Activated naive CD4-positive, alpha-beta T cell treated with Interleukin-2 at 50 U/mL for 16 hours (primary cell): ENCODE measurements at places on chromosomes 2 and 18.

- DNase-seq = no peak
Measured at GRCh38 chr18:79507076-79507545, 111.4 kb downstream of the NFATC1 start.

DNA sequence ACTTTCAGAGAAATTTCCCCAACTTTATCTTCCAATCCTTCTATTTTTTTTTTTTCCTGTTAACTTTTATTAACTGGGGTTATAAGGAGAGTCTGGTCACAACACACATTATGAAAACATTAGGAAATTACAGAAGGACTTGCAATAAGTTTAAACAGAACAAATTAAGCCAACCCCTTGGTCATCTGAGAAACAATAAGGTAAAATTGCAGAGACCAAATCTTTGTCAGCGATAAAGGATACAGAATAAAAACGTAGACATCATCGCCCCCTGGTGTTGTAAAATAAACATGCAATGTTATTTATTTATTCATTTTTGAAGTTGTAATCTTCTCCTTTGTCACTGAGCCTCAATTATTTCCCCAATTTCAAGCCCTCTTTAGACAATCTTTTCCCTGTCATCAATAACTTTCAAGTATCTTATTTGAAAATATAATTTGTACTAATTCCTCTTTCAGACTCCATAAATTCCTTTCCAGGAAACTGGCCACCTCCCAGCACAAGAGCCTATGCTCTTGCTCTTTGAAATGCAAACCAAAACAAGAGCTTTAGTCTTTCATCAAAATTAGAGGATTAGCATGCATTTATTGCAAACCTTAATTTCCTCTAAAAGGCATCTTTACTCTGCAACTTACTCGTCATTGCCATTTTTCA, 19.5 kb downstream of the G6PC2 start:
- DNase-seq = no peak

DNA sequence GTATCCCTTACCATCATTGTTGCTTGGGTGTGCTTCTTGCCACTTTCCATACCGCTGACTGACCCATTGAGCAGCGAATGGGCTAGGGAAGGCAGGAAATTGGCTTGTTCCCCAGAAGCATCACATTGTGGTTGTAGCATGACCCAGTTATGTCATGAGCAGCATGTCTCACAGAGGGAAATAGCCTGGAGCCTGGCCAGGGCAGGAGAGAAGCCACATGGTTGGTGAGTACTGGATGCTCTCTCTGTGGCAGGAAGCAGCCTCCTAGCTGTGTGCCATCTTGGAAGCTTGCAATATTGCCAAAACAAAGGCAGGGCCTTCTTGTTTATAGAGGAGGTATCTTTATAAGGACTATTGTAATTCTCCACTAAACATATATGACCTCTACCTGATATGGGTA, 482.6 kb downstream of the PIK3C3 start:
- no peak for DNase-seq

GRCh38 chr2:105790461-105791149, 45.9 kb downstream of the NCK2 start:
- DNase-seq = peak; percentile 21

DNA sequence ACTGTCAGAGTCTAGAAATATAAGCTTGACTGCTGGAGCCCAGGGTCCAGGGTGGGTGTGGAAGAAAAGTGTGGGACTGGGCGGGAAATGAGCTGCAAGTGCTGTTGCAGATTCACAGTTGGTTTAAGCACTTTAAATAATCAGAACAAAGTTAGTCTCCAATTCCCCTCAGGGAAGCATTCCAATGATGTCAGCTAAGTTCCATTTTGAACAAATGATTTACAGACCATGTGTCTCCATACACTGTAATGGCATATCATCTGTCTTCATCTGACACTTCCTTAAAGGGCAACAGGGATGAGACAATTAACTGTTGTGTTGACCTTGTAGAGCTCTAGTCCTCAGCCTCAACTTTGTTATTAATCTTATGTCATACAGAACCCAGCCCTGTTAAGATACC, 31.5 kb upstream of the REG3A start:
- no peak for DNase-seq

GRCh38 chr2:216298719-216299495, 73.4 kb downstream of the MARCHF4 start:
- no peak for DNase-seq

GRCh38 chr2:234404957-234405356, 91.9 kb downstream of the ARL4C start:
- DNase-seq = no peak

DNA sequence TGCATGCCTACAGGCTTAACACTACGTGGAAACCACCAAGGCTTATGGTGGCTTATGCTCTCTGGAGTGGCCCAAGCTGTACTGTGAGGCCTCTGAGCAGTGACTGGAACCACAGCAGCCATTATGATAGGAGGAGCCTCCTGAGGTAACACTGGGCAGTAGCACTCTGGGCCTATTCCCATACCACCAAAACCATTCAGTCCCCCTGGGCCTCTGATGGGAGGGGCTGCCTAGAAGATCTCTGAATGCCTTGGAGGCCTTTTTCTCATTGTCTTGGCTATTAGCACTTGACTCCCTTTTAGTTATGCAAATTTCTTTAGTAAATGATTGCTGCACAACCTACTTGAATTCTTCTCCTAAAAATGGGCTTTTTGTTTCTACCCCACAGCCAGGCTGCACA, 985.0 kb downstream of the DPP10 start:
- no peak for DNase-seq

DNA sequence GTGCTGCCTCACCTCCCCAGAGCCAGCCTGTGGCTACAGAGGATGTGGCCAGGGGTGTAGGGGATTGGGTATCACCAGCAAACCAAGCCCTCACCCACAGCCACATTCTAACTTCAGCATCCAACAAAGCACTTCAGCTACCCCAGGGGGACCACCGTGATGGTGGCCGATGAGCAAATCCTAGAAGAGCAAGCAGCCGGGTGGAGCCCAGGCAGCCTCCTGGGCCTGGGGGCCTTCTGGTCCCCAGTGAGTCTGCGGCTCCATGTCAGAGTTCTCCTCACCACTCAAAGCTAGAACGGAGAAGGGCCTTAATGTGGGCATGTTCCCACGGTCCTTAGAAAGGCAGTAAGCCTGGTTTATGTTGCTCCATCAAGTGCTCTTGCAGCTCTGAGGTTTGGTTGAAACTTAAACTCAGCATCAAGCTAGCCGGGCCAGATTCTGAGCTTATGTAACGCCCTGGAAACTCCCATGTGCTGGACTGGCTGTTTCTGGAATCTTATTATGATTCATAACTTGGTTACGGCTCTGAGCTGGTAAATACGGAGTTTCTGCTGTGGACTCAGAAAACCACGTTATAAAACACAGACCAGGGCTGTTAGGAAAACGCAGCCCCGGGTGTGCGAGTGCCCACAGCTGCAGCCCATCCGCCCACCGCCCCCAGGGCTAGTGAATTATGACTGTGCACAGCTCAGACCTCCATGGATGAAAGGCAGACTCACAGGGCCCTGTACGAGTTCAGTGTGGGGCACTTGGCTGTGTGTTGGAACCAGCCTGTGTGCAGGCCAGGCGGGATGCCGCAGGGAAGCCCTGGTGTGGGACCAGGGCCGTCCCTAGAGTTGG, 99.8 kb downstream of the SEPTIN10 start:
- no peak for DNase-seq

- DNase-seq = no peak
Measured at GRCh38 chr18:78430131-78430758, 549.4 kb upstream of the SALL3 start.

DNA sequence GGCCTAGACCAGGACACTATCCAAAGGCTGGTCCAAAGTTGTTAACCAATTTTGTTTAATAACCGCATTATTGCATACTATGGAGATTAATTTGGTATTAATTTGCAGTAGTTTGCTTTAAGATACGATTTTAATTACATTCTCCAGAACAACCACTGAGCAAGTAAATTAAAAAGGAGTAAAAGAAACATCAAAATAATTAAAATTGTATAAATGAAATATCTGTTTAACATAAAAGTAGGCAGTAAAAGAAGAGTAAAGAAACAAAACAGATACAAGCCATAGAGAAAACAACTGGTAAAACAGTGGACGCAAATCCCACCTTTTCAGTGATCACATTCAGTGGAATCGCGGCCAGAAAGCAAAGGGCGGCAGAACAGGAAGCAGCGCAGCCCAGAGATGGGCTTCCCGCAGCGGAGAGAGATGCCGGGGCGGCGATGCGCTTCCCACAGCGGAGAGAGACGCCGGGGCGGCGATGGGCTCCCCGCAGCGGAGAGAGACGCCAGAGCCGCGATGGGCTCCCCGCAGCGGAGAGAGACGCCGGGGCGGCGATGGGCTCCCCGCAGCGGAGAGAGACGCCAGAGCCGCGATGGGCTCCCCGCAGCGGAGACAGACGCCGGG, 176.8 kb downstream of the RTP5 start:
- no peak for DNase-seq

- DNase-seq = peak; percentile 79
Measured at GRCh38 chr18:48834413-48835031, 116.2 kb downstream of the SMAD7 start.

- no peak for DNase-seq
Measured at GRCh38 chr2:176038694-176039093, 36.6 kb upstream of the LNPK start.

DNA sequence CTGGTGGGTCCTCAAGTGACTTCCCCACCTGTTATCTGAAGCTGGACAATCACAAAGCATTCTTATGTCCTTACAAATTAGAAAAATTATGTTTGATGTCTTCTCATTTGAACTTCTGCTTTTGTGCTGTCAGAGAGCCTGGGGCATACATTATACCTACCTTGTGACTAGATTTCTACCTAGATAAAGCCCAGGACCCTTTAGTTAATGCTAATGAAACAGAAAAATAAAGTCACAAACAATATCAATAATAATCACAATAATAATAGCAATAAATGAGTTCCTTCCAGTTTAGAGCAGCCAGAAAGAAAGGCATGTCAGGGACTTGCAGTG, 456.4 kb downstream of the SETBP1 start:
- no peak for DNase-seq

DNA sequence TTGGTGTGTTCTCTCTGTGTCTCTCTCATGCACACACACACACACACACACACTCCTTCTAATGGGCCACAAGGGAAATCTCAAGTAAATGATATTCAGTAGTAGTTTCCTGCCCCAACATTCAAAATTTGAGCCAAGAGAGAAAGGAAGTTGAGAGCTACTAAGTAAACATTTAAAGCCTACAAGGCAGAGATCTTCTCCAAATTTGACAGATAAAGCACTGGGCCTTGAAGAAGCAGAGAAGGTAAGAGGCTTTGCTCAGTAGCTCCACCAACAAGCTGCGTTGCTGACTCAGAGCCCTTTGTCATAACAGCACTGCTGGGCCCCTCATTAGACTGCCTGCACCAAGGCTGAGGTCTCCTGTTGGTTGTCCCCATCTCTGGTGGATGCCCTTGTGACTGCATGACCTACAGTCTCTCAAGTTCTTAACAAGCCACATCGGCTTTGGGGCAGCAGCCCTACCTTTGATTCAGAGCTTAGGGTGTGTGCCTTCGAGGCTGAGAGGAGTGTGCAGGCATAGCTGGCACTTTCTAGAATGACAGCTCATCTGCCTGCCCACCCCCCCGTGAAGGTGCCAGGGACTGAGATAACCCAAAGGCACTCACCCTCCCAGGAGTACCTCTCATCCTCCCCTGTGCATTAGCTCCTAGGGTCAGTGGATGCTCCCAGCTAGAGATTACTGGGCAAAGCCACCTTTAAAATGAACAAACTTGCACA, 32.3 kb upstream of the NEB start:
- peak; percentile 3 for DNase-seq

DNA sequence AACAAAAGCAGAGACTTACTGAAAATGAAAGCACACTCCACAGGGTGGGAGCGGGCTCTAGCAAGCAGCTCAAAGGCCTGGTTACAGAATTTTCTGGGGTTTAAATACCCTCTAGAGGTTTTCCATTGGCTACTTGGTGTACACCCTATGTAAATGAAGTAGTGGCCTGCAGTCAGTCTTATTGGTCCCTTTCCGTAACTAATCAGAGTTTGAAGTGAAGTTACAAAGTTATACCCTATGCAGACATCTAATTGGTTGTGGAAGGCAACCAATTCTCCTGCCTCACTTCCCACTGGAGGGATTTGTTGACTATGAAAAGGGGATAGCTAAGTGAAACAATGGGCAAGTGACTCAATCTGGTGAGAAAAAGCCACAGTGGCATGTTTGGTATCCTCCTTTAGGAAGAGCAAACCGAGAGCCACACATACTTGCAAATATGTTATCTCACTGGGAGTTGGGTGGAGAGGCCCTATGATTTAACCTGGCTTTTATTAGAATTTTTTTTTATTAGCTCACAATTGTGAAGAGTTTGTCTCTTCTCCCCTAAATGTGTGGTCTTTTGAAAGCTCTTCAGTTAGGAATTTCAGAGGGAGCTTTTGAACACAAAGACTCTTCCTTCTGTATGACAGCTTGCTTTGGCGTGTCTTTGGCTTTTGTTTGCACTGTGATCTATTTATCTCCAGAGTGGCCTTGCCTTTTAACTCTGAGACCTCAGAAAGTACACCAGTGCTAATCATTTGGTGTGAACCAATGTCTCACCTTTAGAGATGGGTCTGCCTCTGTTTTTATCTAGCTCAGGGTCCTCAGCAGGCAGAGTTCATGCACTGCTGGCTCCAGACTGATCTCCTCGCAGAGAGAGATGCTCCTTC, 69.6 kb downstream of the MAP4K4 start:
- DNase-seq = no peak

DNA sequence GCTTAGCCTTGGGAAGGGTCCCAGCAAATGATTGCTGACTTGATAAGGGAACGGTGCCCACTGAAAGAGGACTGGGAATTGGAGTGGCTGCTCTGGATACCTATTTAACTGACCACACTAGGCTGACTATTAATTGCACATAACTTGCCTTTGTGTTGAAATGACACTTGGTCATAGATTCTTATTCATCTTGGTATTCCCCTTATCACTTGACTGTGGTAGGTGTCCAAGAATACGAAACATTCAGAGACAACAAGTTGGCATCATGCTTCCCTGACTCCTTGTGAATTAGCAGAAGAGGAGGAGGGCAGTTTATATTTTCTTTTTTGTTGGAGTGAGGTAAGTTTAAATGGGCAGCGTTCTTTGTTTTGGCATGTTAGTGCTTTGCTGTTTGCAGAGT, 13.4 kb downstream of the FMNL2 start:
- DNase-seq = no peak

DNA sequence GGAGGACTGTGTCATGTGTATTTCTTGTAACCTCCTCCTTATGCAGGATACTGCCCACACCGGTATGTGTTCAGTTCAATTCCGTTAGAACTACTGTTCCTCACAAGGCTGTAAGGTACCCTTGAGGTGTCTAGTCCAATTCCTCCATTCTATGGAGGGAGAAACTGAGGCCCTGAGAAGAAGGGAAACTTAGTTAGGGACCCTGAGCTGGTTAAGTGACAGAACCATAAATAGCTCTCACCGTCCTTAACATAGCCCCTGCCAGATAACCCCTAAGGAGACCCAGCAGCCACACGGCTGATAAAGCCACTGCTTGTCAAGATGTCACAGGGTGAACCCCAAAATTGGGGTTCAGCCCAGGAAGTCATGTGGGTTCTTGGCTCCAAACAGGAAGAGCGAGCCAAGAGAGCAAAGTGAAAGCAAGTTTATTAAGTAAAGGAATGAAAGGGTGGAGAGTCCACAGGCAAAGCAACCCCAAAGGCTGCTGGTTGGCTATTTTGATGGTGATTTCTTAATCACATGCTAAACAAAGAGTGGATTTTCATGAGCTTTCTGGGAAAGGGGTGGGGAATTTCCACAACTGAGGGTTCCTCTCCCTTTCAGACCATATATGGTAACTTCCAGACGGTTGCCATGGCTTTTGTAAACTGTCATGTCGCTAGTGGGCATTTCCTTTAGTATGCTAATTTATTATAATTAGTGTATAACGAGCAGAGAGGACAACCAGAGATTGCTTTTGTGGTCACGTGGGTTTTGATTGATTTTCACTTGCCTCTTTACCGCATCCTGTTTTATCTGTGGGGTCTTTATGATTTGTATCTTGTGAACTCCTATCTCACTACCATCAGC, 83.4 kb upstream of the RTN4 start:
- peak; percentile 38 for DNase-seq
